ENCODE measurements at places on chromosomes 3 and 15. TPM values are rescaled to one million over a fixed set of nuclear protein-coding genes. Genes with fewer than 3 reads are reported as not detected.

DNA sequence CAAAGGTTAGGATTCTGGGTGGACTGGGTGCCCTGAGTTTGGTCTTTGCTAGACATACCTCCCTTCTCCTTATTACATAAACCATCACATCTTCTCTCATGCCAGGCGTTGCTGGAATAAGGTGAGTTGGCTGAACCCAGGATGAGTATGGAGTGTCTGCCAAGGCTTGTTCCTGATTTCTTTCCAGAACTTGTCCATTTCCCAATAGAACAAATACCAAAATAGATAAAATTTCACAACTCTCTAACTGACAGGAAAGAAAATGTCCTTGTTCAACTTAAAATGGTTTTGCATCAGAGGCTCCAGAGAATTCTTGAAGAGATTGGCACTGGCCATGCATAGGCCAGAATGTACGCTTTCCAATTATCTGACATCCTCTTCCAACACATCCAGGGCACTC, 291.9 kb downstream of the IGSF11 start:
- no peak for DNase-seq

GRCh38 chr3:66472313-66473134, 28.3 kb downstream of the LRIG1 start:
- DNase-seq: no peak

- no peak for DNase-seq
These were observed 26.5 kb downstream of the DUOX2 start for GRCh38 chr15:45087513-45087912.

DNA sequence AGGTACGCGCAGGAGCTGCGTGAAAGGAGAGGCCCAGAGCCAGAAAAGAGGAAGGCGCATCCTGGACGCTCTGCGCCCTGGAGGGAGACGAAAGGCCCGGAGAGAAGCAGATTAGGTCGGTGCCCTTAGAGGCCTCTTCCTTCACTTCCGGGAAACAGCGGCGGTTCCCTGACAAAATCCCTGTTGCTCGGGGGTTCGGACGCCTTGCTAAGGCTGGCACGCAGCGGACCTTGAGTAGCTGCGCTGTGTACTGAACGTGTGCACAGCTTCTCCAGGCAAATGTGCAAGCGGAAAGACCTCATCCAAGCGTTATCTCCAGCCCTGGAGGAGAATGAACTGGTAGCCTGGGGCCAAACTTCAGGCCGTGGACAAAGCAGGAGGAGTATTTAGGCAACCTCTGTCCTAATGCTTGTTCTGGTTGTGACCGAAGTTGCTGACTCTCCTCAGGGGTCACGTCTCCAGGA, 3.0 kb upstream of the SOX14 start:
- no peak for DNase-seq

GRCh38 chr3:189587664-189588040, 43.5 kb upstream of the TP63 start:
- DNase-seq: no peak

C3orf22 gene
- total RNA-seq: not detected
